ENCODE measurements at places on chromosomes 7 and 10.
A peak's percentile ranks its signal among the peaks of the same experiment; 100 is the strongest.

DNA sequence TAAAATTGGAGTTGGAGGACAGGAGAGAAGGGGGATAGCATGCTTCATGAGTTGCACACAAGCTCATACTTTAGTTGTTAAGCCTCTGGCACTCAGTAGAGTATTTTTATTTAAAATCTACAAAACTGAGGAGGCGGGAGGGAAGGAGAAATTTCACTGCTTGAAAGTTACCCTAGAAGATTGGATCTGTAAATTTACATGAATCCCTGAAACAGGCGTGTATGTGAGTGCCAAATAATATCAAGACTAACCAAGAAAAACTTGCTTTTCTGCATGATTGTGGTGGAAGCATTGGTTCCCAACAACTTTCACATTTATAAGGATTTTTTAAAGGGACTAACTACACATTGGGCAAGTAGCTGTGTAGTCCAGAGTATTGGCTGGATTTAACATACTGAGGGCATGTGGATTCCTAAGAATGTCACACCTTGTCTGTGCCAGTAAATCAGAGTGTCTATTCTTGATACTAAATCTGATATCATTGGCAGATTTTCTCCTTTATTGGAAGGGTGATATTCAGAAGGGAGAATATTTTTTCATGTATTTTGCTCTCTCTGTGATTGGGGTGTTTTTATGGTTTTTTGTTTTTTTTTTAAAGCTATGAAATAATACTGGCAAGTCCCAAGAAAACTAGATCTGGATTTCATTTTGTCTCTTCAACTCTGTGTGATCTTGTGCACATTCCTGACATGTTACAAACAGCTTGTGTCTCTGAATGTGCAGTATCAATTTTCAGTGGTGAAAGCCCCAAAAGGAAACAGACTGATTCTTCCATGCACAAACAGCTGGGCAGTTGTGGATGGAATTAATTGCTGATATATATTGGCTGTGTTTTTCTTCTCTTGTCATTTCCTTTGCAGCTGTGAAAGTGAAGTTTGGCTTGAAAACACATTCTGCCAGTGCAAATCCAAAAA, 67.2 kb downstream of the ADD3 start:
- DNase-seq, result peak; percentile 90

DNA sequence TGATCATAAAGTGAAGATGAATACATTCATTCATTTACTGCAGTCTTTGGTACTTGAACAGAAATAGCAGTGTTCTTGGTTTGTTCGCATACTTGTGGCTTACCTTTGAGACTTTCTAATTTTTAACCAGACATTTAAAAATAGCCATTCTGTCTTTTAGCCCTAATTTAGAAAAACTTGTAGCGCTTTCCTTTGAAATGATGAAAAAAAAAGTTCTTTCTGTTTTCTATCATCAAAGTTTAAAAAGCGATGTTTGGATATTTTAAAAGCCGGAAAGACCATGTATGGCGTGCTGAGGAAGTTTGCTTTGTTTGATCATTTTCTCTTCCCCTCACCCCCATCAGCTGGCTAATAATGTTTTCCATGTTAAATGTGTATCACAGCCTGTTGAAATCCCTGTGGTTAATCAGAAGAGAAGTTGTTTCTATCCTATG, 116.3 kb downstream of the CUX1 start:
- no peak for DNase-seq

DNA sequence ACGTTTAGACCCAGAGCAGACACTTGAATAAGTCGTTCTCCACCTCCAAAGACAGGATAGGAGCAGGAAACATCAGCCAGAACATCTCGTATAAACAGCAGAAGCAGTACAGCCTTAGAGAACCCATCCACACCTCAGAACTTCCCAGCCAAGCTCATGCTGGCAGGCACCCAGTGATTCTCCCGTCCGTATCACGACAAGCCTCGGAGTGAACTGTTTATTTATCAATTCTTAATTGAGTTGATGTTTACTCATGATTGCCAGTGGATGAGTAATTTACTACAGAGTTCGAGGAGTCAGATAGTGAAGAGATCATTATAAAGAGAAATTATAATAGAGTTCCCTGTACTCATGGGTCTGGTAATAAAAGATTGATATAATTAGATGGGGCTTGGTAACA, 811.5 kb downstream of the LRMDA start:
- DNase-seq, result no peak

GRCh38 chr10:79159785-79160184, 91.0 kb downstream of the ZMIZ1 start:
- peak; percentile 40 for DNase-seq

GRCh38 chr10:46062723-46063428, 16.8 kb upstream of the MSMB start:
- no peak for DNase-seq

GRCh38 chr10:119100434-119101238, 3.3 kb upstream of the DENND10 start:
- no peak for DNase-seq

DNA sequence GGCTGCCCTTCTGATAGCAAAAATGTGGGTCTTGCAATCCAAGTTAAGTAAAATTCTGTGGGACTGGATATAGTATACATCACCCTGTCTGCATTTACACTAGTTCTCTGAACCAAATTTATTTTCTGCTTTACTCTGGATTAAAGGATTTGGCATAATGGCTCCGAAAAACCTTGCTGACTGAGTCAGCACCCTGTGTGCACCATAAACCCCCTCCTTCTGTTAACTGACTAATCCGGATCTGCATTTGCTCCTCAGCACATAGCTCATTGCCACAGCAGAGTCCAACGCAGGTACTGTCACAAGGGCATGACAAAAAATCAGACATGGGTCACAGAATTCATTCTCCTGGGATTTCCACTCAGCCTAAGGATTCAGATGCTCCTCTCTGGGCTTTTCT, 1.3 kb downstream of the OR2A5 start:
- no peak for DNase-seq

DNA sequence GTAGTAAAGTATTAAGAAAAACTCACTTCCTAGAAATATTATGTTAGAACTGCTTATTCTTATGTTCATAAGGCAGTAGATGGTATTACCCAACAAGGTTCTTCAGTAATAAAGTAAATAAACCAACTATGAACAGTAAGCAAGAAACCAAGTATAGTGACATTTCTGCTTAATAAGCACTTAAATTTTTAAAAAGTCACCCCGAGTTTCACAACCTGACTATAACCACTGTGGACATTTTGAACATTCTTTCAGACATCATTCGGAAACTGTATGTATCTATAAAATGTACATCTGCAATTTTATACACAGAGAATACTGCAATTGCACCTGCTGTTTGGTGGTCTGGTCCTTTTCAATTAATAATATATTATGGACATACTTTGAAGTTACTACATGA, 1073.6 kb downstream of the XPNPEP1 start:
- no peak for DNase-seq

DNA sequence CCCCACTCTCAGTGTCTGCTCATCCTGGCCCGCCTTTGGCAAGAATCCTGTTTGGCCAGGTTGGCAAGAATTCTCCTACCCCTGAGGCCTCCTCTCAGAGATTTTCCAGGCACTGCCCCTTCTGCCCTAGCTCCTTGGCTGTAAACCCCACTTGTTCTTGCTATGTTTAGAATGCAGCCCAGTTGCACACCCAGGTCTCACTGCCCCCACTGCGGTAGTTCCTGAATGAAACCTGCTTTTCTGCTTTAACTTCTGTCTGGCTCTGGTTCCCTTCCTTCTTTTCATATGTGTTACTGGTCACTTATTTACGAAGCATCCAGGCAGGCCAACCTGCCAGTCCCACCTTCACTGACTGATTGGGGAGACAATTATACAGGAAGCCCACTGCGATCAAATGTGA, 576.9 kb downstream of the GLRX3 start:
- no peak for DNase-seq

GRCh38 chr10:15370212-15370855, 755 bp downstream of the FAM171A1 start:
- DNase-seq, result peak; percentile 14

DNA sequence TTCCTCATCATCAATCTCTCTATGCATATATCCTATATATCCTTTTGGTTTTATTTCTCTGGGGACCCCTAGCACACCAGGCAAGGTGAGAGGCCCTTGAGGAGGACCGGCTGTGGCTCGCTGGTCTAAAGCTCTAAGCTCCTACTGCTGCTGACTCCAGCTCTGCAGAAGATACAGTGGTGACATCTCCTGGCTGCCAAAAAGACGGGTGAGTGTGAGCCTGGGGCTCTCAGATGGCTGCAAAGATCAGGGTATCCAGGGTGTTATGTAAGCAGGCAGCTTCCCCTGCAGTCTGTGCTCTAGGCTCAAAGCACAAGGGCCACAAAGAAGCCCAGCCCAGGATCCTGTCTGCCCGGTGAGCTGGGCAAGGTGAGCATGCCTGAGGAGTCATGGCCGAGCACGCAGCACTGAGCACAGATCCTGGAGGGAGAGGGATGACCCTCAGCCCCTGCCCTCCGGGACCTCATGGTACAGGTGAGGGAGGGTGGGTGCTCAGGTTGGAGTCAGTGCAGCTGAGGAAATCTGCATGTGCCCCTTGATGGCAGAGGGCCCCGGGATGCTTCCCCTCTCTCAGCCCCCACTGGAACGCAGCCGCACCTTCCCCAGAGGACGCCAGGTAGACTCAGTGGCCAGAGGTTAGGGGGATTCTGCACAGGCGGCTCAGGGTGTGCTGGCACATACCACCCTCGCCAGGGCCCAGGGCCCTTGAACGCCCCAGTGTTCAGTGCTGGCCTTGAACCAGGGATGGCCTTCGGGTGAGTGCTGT, 95.4 kb upstream of the INSIG1 start:
- DNase-seq, result no peak

DNA sequence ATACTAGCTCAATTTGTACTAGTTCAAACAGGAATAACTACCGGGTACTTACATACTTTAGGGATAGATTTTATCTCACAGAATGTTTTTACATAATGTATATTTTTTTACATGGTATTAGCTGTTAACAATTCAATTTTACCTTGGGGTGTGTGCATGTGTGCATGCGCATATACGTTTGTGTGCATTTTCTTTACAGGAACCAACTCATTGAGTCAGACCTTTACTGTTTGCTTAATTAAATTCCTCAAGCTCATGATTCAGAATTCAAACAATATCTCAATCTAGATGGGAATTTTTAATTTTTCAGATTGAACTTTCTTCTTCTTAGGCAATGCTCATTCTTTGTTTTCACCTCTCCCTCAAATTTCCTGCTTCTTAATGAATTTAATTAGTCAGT, 24.7 kb upstream of the WASL start:
- DNase-seq, result no peak

DNA sequence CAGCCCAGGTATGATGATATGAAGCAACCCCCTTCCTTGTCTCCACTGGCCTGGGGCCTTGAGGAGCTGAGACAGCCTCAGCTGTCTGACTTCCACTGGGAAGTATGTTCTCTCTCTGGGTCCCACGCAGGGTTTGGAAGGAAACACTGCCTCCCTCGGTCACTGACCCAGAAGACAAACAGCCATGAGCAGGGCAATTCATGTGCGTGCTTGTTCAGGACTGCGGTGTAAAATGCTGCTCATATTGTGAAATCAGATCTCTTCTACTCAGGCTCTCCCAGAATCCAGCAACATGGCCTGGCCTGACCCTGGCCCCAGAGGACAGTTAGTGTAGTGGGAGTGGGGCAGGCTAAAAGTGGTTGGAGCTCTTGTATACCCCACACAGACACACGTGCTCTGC, 2.8 kb downstream of the CLCN1 start:
- DNase-seq, result peak; percentile 86

DNA sequence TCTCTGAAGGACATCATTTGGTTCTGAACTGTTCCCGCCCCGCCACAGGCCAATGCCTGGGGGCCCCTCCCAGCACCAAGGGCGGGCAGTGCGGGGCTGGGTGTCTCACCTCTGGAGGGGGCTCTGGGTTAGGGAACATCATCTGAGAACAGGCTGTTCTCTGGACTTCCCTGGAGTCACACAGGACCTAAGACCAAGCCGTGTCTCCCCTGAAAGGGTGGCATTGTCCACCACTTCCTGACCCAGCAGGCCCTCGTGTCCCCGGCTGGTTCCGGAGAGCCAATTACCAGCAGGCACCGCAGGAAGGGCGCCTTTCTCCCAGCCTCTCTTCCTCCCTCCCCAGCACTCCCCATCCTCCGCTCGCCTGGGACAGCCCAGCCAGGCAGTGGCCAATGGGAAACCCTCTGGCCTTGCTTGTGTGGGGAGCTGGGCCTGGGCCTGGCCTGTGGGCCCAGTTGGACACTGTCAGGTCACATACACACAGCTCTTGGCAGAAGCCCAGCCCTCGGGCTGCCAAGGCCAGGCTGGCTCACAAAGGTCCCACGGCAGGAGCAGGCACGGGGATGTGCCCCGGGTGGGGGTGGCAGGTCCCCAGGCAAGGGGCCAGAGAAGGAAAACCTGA, 119.5 kb downstream of the SPDYE5 start:
- no peak for DNase-seq

DNA sequence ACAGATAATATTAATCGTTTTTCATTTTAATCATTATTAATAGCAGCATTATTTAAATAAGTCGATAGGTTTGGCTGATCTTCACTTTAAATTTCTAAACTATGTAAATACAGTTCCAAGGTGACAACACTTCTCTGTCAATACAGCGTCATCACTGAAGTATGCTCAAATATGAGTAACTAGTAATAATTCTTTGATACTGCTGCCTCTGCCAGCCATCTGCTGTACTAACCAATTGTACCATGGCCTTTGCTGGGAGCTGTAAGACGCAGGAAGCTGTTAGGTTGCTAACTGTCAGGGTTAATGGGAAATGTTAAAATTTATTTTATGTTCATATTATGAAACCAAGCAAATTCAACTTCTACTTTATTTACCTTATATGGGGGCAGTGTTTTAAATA, 1650.5 kb upstream of the LRRTM3 start:
- DNase-seq, result no peak

- no peak for DNase-seq
These were observed 2.0 kb downstream of the YWHAG start for GRCh38 chr7:76356823-76357222.

DNA sequence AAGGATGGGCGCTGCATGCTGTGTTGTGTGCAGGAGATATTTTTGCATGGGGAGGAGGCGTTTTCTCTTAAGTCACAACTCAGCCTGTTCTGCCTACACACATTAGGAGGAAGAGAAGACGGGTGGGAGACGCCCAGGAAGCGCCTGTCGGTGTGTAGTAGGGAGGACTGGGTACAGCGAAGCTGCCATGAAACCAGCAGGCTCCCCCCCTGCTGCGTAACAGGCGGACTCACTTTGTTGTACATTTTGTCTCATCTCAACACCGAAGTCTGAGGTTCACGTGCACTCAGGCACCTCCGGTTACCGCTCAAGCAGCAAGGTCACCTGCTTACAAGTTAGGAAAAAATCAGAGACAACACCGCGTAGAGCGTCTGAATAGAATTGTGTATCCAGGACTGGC, 56.3 kb downstream of the CRTAC1 start:
- DNase-seq, result no peak

- DNase-seq, result no peak
These were observed 75.9 kb downstream of the ICA1 start for GRCh38 chr7:8185926-8186683.

- no peak for DNase-seq
These were observed 100.6 kb upstream of the DIP2C start for GRCh38 chr10:789831-790701.

DNA sequence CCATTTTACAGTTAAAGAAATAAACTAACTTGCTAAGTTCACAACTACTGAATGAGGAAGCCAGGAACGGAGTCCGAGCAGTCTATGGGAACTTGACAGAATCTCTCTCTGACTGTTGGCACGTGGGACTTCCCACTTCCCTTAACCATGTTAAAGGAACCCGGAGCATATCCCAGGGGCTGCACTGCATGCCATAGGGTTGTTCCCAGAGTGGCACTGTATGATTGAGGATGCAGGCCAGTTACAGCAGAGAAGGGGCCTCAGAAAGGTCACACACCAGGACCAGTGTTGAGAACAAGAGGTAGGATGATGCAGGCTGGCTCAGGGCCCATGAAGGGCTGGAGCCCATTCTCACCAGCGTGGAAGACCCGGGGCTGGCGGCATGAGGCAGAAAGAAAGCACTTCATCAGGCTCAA, 201.8 kb downstream of the NSUN6 start:
- DNase-seq, result no peak
